ENCODE measurements at places on chromosomes 12 and 14. TPM values are rescaled to one million over a fixed set of nuclear protein-coding genes. Genes with fewer than 3 reads are reported as not detected.

DNA sequence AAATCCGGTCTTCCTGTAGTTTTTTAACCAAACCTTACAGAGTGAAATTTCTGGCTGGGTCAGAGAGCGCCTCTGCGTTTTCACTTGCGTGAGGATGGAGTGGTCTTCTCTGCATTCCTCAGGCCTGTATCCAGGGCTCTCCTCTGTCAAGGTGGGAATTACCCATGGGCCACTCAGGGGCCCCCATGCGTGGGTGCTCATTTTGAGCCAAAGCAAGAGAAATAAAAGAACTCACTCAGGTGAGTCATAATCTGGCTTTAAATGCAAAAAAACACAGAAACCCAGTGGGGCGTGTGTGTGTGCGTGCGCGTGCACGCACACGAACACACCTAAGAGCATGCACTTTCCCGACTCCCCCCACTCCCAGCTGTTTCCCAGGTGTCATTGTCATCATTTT, 104.0 kb upstream of the PWP1 start:
- H3K36me3 ChIP-seq: no peaks in the 10 kb centered on the region
- peaks cover 9% of the 10 kb centered on the region for H3K4me1 ChIP-seq
- H3K27ac ChIP-seq: no peak overlapping the region
- peaks cover 7% of the 10 kb centered on the region for H3K27me3 ChIP-seq
- peak overlapping the region; percentile 36 for H3K4me3 ChIP-seq

- no peak for DNase-seq
- H3K4me1 ChIP-seq: no peaks in the 10 kb centered on the region
- no peak overlapping the region for H3K4me3 ChIP-seq
- H3K27ac ChIP-seq: peak overlapping the region; percentile 56
These were observed 95.1 kb downstream of the LLPH start for GRCh38 chr12:66035288-66035966.

DNA sequence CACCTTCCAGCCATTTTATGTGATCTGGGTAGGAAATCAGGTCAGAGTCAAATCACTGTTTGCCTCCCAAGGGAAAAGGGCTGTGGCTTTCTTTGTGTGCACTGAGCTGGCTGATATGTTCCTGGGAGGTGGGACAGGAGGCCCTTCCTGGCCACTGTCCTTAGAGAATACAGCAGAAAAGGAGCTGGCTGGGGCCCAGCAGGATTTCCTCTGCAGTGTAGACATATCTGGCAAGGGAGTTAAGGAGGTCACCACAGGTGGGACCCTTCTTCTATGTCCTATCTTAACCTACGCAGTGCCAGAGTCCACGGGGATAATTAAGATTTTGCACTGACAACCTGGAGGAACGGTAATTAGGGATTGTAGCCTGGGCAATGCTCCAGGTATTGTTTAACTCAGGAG, 145.3 kb downstream of the NTF3 start:
- no peak overlapping the region for H3K4me3 ChIP-seq
- H3K36me3 ChIP-seq: no peaks in the 10 kb centered on the region
- no peak overlapping the region for H3K27ac ChIP-seq
- H3K4me1 ChIP-seq: peaks cover 34% of the 10 kb centered on the region
- no peaks in the 10 kb centered on the region for H3K27me3 ChIP-seq

GRCh38 chr12:62210422-62210821, 49.8 kb upstream of the USP15 start:
- DNase-seq: no peak
- no peaks in the 10 kb centered on the region for H3K4me1 ChIP-seq
- H3K27ac ChIP-seq: no peak overlapping the region

- H3K36me3 ChIP-seq: no peaks in the 10 kb centered on the region
- H3K4me1 ChIP-seq: no peaks in the 10 kb centered on the region
- DNase-seq: no peak
- H3K27me3 ChIP-seq: no peaks in the 10 kb centered on the region
These were observed 70.5 kb downstream of the ITPK1 start for GRCh38 chr14:93045211-93045674.

GRCh38 chr14:101101456-101102056, 198.0 kb upstream of the RTL1 start:
- H3K36me3 ChIP-seq: no peaks in the 10 kb centered on the region
- H3K27me3 ChIP-seq: no peaks in the 10 kb centered on the region
- H3K4me3 ChIP-seq: no peak overlapping the region
- H3K4me1 ChIP-seq: no peaks in the 10 kb centered on the region
- H3K27ac ChIP-seq: no peak overlapping the region

GRCh38 chr12:70468741-70469140, 102.7 kb downstream of the KCNMB4 start:
- no peaks in the 10 kb centered on the region for H3K36me3 ChIP-seq
- H3K27ac ChIP-seq: no peak overlapping the region
- H3K4me3 ChIP-seq: no peak overlapping the region

DNA sequence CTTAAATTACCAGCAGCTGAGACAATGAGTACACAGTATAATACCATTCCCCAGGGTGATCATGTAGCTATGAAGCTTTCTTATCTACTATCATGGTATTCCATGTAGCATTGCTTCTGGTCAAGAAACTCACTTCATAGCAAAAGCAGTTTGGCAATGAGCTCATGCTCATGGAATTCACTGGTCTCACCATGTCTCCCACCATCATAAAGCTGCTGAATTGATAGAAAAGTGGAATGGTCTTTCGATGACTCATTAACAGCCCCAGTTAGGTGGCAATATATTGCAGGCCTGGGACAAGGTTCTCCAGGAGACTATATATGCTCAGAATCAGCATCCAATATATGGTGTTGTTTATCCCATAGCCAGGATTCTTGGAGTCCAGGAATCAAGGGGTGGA, 553.7 kb downstream of the FOXG1 start:
- no peaks in the 10 kb centered on the region for H3K27me3 ChIP-seq
- no peak for DNase-seq
- no peak overlapping the region for H3K4me3 ChIP-seq
- H3K27ac ChIP-seq: no peak overlapping the region
- no peaks in the 10 kb centered on the region for H3K36me3 ChIP-seq
- H3K4me1 ChIP-seq: no peaks in the 10 kb centered on the region

GRCh38 chr14:84209031-84209430, 1320.9 kb upstream of the FLRT2 start:
- no peak for DNase-seq
- H3K36me3 ChIP-seq: no peaks in the 10 kb centered on the region
- H3K27me3 ChIP-seq: no peaks in the 10 kb centered on the region
- H3K27ac ChIP-seq: no peak overlapping the region
- H3K4me1 ChIP-seq: no peaks in the 10 kb centered on the region

DNA sequence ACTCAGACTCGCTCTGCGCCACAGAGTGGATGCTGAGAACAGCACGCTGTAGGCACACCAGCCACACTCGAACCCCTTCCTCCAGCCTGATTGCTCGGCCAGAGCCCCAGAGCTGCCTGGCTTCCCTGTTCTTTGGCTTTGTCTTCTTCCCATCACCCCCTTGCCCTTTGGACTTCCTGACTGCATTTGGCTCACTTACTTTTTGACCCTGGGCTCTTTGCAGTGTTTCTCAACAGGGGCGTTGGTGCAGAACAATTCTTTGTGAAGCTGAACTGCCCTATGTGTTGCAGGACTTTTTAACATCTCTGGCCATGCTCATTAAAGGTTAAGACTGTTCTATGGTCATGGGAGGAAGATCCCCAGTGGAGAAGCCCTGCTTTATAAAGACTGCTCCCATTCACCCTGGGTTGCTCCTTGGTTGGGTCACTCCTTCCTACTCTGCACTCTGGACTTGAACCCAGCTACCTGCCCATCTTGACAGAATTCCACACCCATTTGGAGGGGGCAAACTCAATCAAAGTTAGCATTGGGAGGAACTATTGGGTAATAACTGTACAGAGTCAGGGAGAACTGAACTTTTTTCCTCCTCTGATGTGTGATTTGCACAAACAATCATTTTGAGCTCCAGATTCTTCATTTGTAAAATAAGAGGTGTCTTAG, 127.7 kb upstream of the PLEKHG7 start:
- H3K4me3 ChIP-seq: no peak overlapping the region
- peaks cover 11% of the 10 kb centered on the region for H3K4me1 ChIP-seq
- no peak overlapping the region for H3K27ac ChIP-seq

DNA sequence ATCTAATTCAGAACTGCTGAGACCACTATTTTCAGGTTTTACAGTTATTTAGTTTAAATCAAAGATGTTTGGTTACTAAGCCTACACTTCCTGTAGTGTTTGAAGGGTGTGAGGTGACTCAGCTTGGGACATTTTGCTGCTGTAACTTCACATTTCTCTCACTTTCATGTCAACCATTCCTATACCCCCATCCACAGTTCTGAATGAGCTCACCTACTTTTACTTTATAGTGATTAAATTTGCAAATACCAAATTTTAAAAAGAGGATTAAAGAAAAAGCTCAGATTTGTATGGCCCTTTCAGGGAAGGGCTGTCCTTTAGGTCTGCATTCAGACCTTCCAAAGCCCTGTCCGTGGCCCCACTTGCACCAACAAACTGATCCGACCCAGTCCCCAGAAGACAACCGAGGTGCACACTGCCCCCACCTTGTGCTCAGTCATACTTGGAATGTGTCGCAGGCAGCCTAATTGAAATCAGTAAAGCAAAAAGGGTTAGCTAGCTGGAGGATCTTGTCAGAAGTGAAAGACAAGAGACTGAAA, 174.4 kb downstream of the MON2 start:
- H3K4me3 ChIP-seq: no peak overlapping the region
- H3K36me3 ChIP-seq: no peaks in the 10 kb centered on the region
- H3K27ac ChIP-seq: no peak overlapping the region
- DNase-seq: no peak
- no peaks in the 10 kb centered on the region for H3K27me3 ChIP-seq

GRCh38 chr14:81436296-81437138, 36.4 kb upstream of the STON2 start:
- peak overlapping the region; percentile 61 for H3K4me3 ChIP-seq
- H3K36me3 ChIP-seq: no peaks in the 10 kb centered on the region
- H3K27me3 ChIP-seq: peaks cover 6% of the 10 kb centered on the region
- DNase-seq: peak; percentile 81

- no peak overlapping the region for H3K27ac ChIP-seq
- no peak for DNase-seq
- no peaks in the 10 kb centered on the region for H3K36me3 ChIP-seq
- no peaks in the 10 kb centered on the region for H3K27me3 ChIP-seq
- no peaks in the 10 kb centered on the region for H3K4me1 ChIP-seq
These were observed 25.3 kb downstream of the GRIN2B start for GRCh38 chr12:13956060-13956590.

GRCh38 chr12:58765653-58766512, 154.4 kb downstream of the LRIG3 start:
- H3K27me3 ChIP-seq: no peaks in the 10 kb centered on the region
- DNase-seq: no peak
- no peaks in the 10 kb centered on the region for H3K36me3 ChIP-seq

GRCh38 chr12:21538061-21538653, 12.1 kb downstream of the SPX start:
- DNase-seq: no peak
- H3K4me1 ChIP-seq: no peaks in the 10 kb centered on the region
- no peak overlapping the region for H3K27ac ChIP-seq
- no peak overlapping the region for H3K4me3 ChIP-seq
- no peaks in the 10 kb centered on the region for H3K36me3 ChIP-seq

DNA sequence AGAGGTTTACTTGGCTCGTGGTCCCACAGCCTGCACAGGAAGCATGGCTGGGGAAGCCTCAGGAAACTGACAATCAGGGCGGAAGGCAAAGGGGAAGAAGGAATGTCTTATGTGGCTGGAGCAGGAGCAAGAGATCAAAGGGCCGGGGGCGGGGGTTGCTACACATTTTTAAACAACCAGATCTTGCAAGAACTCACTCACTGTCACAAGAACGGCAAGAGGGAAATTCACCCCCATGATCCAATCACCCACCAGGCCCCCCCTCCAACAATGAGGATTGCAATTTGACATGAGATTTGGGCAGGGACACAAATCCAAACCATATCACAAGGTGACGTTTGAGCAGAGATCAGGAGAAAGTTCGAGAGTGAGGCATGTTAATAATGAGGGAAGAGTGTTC, 163.7 kb upstream of the RPH3A start:
- H3K4me1 ChIP-seq: no peaks in the 10 kb centered on the region
- no peaks in the 10 kb centered on the region for H3K36me3 ChIP-seq
- no peak for DNase-seq
- H3K27me3 ChIP-seq: no peaks in the 10 kb centered on the region
- H3K4me3 ChIP-seq: no peak overlapping the region

DNA sequence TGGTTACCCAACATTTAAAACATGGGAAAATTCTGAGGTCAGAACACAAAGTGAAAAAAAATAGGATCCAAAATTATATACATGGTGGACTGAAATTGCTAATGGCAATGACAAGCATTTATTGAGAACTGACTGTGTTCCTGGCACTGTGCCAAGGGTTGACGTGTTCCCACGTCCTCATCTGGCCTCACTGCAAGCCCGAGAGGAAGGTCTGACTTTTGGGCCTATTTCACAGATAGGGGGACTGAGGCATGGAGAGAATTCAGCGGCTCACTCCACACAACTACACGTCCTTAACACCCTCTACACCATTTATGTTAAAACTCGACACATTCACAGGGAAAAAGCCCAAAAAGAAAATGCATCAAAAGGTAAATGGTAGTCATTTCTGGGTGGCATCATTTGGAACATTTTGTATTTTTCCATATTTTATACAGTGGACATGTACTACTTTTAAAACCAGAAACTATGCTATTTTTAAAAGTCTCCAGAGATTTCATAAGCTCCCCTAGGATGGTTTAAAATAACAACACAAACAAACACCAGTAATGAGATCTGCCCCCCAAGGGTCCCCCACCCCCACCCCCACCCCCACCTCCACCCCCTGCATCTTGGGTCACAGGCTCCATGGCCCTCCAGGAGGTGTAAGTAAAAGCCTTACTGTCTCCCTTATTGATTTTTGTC, 27.7 kb downstream of the CLMN start:
- H3K27ac ChIP-seq: peak overlapping the region; percentile 64
- H3K36me3 ChIP-seq: no peaks in the 10 kb centered on the region
- H3K4me1 ChIP-seq: no peaks in the 10 kb centered on the region
- H3K27me3 ChIP-seq: no peaks in the 10 kb centered on the region
- peak; percentile 78 for DNase-seq

GRCh38 chr12:53051058-53051880, 1.4 kb downstream of the TNS2 start:
- peaks cover 18% of the 10 kb centered on the region for H3K36me3 ChIP-seq
- DNase-seq: peak; percentile 94
- H3K27ac ChIP-seq: peak overlapping the region; percentile 99
- H3K4me3 ChIP-seq: peak overlapping the region; percentile 74

DNA sequence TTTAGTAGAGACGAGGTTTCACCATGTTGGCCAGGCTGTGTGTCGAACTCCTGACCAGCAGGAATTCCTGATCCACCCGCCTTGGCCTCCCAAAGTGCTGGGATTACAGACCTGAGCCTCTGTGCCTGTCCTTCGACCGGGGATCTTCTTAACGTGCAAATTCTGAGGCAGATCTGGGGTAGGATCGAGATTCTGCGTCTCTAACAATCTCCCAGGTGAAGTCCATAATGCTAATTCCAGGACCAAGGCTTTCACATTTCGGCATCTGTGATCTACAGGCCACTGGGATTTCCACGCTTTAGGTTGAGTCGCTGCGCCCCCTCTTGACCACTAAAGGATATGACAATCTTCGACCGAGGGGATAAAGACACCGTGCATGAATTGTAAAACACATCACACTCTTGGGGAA, 24.8 kb downstream of the FOS start:
- DNase-seq: peak; percentile 82
- H3K4me3 ChIP-seq: no peak overlapping the region
- no peaks in the 10 kb centered on the region for H3K27me3 ChIP-seq
- H3K4me1 ChIP-seq: peaks cover 2% of the 10 kb centered on the region
- no peaks in the 10 kb centered on the region for H3K36me3 ChIP-seq

- H3K27me3 ChIP-seq: no peaks in the 10 kb centered on the region
- no peak for DNase-seq
- H3K4me1 ChIP-seq: no peaks in the 10 kb centered on the region
- no peak overlapping the region for H3K27ac ChIP-seq
These were observed 38.4 kb downstream of the PPM1A start for GRCh38 chr14:60287452-60287851.

Gene REP15
- total RNA-seq: 3.1 TPM

Gene ISCA2
- total RNA-seq: 20.4 TPM

Gene GZMB
- 2.0 TPM for total RNA-seq

Gene RPS6KA5
- 9.6 TPM for total RNA-seq

Gene KRT2
- not detected for total RNA-seq

Gene GALNT9
- total RNA-seq: 10.8 TPM

Gene RNASE3
- total RNA-seq: 0.59 TPM

Gene EGLN3
- 122 TPM for total RNA-seq
